Motor neuron (in vitro differentiated cells): ENCODE measurements at places on chromosomes 3 and 15.

- peak; percentile 53 for ATAC-seq
Observed at GRCh38 chr15:72835294-72835890, 51.8 kb upstream of the ADPGK start.

DNA sequence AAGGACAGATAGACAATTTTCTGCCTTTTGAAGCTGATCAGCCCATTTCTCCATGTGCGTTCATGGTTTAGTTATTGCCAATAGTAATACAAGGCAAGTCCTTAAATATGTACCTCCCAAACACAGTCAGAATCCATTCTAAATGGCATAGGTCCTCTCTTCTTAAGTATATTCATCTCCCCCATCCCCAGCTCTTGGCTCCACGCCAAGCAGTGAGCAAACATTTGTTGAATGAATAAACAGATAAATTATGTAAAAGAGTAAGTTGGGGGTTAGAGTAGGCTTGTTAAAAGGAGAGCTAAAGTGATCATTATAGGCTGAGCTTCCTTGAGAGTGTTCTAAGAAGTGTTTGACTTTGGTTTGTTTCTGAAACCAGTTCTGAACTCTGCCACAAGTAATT lies 241.3 kb downstream of the ITPR1 start:
- ATAC-seq = peak; percentile 47

GRCh38 chr15:71133747-71134472 lies 18.6 kb downstream of the THSD4 start:
- no peak for ATAC-seq

- ATAC-seq = no peak
Observed at GRCh38 chr15:64232400-64232799, 69.6 kb upstream of the PPIB start.

DNA sequence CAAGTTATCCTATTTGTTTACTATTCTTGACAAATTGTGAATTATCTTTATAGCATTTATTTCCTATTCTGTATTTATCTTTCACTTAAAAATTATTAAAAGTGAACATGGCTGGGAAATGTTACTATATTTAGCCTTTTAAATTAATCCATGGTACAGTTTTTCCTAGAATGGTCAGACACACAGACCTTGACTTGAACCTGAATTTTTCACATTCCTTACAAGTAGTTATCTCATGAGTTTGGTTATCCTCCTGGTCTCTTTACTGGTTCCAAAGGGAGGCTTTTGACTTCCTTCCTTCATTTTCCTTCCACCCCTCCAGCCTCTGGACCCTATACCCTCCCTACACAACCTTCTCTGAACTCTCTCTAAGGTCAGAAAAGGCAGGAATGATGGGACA lies 280.6 kb downstream of the SATB1 start:
- ATAC-seq = no peak

DNA sequence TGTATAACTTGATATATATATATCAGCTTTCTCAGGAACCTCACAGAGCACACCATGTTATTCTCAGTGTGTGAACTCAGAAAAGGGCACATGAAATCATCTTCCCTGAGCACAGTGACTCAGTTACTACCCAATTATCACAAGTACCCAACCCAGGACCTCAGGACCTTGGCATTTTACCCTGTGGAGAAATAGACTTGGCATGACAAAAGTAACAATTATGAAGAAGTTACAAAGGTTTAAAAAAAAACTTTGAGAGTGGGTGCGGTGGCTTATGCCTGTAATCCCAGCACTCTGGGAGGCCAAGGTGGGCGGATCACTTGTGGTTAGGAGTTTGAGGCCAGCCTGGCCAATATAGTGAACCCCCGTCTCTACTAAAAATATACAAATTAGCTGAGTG lies 52.4 kb downstream of the ONECUT1 start:
- no peak for ATAC-seq

DNA sequence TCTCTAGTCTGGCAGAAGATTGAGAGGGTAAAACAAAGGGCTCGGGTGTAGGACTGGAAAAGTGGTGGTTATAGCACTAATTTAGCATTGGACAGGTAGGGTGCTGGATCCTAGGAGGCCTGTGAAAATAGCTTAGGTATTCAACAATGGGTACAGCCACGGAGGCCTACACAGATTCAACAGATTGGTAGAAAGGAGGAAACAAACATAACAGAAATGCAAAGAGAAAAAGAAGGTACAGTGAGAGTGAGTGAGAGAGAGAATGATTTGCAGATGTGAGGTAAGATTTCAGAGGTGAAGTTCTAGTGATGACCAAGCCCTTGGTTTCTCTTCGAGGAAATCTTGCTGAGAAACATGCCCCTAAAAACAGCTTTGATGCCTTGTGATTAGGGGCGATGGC lies 37.9 kb downstream of the ADIPOQ start:
- no peak for ATAC-seq

DNA sequence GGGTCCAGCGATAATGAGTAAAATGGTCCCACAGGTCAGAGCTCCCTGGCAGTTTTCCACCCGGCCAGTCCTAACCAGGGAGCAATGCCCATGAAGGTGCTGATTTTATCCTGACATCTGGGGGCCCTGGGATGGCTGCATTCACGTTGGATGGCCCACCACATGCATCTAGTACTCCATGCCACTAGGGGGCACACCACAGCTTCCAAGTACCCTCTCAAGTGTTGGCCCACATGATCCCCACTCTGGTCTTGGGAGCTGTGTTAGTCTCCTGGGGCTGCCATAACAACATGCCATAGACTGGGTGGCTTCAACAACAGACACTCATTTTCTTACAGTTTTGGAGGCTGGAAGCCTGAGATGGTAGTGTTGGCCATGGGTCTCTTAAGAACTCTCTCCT lies 225.5 kb downstream of the SLCO3A1 start:
- no peak for ATAC-seq

GRCh38 chr3:42184651-42185443 lies 81.1 kb downstream of the CCK start:
- ATAC-seq = no peak

DNA sequence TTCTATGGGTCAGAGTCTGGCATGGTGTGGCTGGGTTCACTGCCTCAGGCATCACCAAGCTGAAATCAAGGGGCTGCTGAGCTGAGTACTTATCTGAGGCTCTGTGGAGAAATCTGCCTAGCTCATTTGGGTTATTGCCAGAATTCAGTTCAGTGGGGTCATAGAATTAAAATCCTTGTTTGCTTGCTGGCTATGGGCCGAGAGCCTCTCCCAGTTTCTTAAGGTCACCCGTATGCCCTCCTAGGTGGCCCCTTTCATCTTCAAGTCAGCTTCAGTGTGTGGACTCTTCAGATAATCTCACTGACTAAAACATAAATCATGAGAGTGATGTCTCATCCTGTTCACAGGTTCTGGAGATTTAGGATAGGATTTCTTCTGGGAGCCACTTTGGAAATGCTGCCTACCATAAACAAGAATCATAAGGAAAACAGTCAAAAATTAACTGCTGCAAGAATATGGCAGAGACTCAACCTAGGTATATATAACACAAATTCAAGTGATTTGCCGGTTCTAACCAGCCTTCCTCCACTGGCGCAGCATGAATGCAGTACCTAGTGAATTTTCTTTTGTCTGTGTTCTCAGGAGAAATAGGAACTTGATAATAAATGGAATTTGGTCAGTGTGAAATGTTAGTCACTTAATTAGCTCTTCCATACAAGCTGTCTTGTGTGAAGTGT lies 5.3 kb downstream of the CP start:
- ATAC-seq = no peak

DNA sequence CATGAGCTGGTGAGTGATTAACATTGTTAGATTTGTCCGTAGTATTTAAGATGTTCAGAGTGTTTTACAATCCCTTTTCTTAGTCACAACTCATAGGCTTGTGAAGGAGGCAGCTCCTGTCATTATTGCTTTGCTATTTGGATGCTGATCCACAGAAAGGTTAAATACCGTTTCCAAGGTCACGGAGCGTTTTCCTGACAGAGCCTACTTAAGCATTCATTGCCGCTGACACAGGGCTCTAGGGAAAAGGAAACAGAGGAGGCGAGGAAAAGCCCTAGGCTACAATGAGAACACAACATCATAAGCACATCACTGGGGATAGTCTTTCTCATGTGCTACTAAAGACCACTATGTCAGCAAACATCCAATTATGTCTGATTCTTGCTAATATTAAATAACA lies 38.5 kb upstream of the CPB1 start:
- peak; percentile 97 for ATAC-seq

DNA sequence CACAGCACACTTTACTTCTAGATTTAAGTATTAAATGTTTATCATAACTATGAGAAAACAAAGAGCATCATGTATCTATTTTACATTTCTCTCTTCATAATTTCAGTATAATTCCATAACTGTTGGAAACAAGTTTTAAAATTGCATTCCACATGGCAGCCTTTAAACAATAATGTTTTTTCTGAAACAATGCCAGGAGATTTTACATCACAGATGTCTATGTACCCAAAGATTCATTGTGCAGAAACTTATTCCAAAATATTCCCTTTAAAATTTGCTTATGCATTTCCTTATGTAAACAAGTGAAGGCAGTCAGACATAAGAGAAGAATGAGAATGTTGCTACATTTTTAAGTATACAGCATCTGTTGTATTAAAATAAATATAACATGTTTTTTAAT lies 324.9 kb upstream of the COL8A1 start:
- ATAC-seq = no peak

GRCh38 chr3:186605078-186605477 lies 7.8 kb upstream of the AHSG start:
- no peak for ATAC-seq

DNA sequence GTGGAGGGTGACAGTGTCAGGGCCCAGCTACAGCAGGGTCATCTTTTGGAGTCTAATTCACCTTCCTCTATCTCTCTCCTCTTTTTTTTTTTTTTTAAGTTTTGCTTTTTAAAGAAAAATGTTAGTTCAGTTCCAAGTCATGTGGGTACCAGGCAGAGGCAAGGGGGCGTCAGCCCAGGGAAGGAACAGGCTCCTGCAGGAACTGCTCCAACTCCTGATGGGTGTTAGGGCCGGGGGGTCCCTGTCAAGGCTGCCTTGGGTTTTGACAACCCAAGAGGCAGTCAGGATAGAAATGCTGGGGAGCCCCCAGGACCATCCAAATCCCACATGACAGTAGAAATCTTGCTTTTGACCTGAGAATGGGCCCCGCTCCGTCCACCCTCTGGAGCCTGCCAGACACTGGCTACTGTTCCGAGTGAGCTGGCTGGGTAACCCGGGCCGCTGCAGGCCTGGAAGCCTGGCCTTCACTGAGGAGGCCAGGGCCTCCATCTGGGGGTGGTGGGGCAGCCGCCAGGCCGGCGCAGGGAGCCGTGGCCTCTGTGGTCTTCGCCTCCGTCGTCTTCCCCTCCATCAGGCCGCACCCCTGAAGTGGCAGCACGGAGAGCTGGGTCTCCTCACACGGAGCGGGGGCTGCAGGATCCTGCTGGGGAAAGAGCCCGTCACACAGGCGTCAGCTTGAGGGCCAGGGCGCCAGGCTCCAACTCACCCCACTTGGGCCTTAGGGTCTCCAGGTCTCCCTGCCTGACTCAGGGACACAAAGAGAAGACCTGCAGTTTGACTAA lies 24.2 kb downstream of the RNU5B-1 start:
- no peak for ATAC-seq

GRCh38 chr3:147412261-147412916 lies 3.2 kb downstream of the ZIC1 start:
- ATAC-seq = no peak

- ATAC-seq = no peak
Observed at GRCh38 chr3:190346541-190346940, 24.3 kb upstream of the CLDN1 start.

DNA sequence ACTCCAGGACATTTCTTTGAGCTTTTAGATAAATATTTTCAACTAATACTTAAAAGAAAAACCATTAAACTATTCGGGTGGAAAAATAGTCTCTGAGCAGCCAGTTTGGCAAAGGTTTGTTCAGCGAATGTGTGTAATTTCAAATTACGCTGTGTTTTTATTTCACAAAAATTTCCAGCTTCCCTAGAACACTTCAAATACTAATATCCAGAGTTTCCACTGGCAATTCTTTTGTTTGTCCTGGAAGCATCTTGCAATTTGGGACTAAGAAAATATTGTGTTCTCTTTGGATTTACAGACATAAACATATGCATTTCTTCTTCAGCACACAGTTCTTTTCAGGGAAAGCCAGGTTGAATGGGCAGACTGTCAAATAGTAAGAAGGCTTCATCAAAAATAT lies 61.9 kb downstream of the MDFIC2 start:
- ATAC-seq = no peak

GRCh38 chr3:165749821-165750220 lies 87.4 kb downstream of the BCHE start:
- peak; percentile 46 for ATAC-seq

DNA sequence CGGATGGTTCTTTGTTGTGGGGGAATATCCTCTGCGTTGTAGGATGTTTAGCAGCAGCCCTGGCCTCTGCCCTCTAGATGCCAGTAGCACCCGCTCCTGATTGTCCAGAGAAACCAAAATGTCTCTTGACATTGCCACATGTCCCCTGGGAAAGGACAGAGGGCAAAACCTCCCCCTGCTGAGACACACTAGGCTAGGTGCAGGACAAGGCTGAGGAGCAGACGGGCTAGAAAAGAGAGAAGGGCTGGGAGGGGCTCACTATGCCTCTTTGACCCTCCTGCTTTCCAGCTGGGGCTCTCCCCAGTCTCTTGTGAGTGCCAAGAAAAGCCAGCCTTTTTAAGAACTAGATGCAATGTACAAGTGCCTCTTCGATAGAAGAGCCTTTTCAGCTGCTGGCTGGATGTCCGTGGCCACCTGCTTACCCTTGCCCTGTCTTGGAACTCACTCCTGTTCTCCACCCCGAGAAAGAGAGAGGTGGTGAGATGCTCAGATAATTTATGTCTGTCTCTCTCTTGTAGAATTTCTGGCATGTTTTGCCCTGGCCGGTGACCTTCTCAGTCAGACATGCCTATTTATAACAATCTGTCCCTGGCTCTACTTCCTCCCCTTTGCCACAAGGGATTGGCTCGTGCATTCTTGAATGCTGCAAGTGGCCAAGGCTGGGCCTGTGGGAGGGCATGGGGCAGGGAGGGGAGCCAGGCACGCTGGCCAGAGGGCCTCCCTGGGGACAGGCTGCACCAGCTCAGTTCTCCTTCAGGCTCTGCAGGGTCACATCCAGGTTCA lies 142.6 kb downstream of the RPLP1 start:
- ATAC-seq = peak; percentile 36

GRCh38 chr15:101426761-101427333 lies 62.7 kb downstream of the PCSK6 start:
- no peak for ATAC-seq
